IMR-90 (cell line): ENCODE measurements at places on chromosomes 1 and 21. TPM values are rescaled to one million over a fixed set of nuclear protein-coding genes. Genes with fewer than 3 reads are reported as not detected.

DNA sequence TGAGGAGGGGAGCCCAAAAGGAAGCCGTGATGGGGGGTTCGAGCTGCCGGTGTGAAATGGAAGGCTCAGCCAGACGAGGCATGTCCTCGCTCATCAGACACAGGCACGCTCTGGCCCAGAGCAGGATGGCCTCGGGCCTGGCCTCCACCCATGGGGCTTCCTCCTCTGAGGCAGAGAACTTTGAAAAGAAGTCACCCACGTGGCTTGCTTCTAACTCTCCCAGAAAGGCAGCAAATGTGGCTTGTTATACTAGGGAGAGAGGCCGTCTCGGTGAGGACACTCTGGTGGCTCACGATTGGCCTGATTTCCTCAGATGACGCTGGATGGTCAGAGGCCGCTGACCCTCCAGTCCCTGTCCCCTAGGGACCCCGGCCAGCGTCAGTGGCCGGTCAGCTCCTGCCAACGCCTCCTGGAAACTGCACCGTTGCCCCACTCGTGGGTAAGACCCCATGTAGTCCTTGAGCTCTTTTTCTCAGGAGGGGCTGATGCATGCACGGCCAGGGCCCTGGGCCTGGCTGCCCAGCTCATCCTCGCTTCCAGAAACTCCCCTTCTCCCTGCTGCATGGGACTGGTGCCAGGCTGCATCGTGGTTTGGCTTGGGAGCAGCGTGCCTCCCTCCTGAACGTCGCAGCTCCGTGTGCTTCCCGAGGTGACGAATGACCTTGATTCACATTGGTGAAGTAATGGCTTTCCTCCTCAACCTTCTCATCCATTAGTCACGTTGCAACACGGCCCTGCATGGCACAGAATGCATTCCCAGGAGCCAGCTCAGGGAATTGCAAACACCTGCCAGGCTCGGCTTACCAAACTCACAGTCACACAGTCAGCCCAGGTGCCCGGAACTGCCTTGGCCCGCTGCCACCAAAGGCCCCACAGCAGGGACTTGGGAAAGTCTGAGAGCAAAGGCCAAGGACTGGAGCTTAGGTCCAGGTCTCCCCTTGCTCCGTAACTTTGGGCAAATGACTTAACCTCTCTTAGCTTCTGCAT, 58.8 kb downstream of the TOMM20 start:
- DNase-seq = peak; percentile 98

DNA sequence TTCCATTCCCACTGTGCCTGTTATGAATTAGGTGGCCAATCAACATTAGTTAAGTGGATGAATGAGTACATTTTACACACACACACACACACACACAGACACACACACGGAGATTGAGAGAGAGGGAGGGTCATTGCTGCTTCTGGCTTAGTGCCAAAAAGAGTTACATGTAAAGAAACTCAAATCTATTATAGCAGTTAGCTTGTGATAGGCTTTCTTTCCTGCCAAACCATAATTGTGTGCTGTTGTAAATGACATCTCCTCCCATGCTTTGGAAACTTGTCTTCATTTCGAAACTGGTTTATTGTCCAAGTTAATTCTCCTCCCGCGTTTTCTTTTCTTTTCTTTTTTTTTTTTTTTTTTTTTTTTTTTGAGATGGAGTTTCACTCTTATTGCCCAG, 1.4 kb upstream of the MT1HL1 start:
- no peak for DNase-seq

- DNase-seq = no peak
Measured at GRCh38 chr1:150558303-150558704, 9.1 kb downstream of the ADAMTSL4 start.

LCE1F gene
- not detected in 2 replicates for total RNA-seq

- peak; percentile 73 for DNase-seq
Measured at GRCh38 chr1:197103300-197103699, 36.2 kb upstream of the F13B start.

- DNase-seq = peak; percentile 50
Measured at GRCh38 chr1:229452956-229453801, 19.3 kb upstream of the ACTA1 start.

GBP3 gene
- total RNA-seq = 42.5 and 50.0 TPM in 2 replicates

DNA sequence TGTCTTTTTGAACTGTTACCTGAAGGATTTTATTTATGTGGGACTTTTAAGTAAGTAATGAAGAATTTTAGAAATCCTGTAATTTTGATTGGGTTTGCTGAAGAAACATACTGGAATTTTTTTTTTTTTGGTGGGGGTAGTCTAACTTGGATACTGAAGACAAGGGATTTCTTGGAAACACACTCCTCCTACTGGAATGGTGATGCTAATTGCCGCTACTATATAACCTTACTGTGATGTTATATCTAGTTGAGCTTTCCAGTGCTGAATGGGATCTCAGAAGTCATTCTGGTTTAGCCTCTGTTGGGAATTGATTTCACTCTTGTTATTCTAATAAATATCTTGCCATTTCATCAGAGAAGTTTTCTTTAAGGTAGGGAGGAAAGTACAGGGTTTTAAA, 8.4 kb downstream of the PPP2R5A start:
- DNase-seq = peak; percentile 38

DNA sequence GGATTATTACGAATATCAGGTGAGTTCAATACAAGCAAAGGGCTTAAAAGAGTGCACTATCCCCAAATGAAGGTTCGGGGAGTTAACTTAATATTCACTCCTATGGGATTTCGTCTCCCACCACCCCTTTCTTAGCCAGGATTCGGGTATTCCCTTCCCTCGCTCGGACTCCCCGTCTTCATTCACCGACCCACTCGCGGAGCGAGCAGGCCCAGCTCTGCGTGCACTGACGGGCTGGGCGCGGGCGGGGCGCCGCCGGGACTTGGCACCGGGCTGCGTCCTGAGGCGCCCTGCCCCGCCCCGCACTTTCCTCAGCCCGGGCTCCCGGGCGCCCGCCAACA, 7.7 kb upstream of the MPZL1 start:
- DNase-seq = no peak

KCNE2 gene
- total RNA-seq = not detected in 2 replicates

MATN1 gene
- 0.56 TPM in 1 of 2 replicates, not detected in the other for total RNA-seq

- DNase-seq = peak; percentile 72
Measured at GRCh38 chr21:33047231-33047630, 21.5 kb downstream of the OLIG2 start.

HSD3B2 gene
- not detected in 2 replicates for total RNA-seq

RGS7 gene
- total RNA-seq = 0.72 and 0.83 TPM in 2 replicates

TTC22 gene
- total RNA-seq = not detected in 2 replicates

DNA sequence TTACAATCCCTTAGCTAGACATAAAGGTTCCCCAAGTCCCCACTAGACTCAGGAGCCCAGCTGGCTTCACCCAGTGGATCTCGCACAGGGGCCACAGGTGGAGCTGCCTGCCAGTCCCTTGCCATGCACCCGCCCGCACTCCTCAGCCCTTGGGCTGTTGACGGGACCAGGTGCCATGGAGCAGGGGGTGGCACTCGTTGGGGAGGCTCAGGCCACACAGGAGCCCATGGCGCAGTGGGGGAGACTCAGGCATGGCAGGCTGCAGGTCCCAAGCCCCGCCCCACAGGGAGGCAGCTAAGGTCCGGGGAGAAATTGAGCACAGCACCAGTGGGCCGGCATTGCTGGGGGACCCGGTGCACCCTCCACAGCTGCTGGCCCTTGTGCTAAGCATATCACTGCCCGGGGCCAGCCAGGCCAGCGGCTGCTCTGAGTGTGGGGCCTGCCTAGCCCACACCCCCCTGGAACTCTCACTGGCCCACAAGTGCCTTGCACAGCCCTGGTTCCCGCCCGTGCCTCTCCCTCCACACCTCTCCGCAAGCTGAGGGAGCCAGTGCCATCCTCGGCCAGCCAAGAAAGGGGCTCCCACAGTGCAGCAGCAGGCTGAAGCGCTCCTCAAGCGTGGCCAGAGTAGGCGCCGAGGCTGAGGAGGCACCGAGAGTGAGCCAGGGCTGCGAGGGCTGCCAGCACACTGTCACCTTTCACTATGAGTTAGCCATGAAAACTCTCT, 117.8 kb downstream of the LIPI start:
- no peak for DNase-seq

GRCh38 chr1:9815150-9815549, 8.6 kb downstream of the CLSTN1 start:
- no peak for DNase-seq

GRCh38 chr1:5730272-5731109, 261.7 kb downstream of the NPHP4 start:
- DNase-seq = no peak

DNA sequence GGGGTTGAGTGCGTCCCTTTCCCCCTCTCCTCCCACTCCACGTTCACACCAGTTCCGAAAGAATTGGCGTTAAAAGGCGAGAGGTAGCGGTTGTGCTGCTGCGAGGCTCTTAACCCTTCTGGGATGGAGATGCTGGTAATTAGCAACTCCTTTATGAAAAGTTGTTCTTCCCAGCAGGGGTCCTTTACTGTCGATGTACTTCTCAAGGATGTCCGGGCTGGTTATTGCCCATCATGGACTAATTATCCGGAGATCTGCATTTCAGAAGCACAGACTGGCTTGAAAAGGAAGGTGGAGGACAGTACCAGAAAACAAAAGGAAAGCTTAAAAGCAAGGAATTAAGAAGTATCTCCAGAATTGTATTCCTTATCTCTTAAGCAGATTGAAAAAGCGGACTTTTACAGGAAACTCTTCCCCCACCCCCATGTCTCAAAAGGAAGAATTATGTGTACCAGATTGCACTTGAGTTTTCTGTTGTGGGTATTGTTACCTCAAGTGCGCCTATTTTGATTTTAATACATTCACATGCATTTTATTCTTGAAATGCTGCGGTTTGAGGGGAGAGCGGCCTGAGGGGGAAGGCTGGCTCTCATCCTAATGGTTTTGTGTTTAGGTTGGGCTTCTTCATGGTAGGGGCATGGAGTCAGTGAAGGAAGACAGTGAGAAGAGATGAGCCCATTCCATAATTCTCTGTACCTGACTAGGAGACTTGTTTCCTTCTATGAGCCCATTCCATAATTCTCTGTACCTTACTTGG, 1.5 kb downstream of the AK4 start:
- DNase-seq = no peak

GRCh38 chr1:205792481-205792881, 17.2 kb upstream of the RAB29 start:
- DNase-seq = no peak

DNA sequence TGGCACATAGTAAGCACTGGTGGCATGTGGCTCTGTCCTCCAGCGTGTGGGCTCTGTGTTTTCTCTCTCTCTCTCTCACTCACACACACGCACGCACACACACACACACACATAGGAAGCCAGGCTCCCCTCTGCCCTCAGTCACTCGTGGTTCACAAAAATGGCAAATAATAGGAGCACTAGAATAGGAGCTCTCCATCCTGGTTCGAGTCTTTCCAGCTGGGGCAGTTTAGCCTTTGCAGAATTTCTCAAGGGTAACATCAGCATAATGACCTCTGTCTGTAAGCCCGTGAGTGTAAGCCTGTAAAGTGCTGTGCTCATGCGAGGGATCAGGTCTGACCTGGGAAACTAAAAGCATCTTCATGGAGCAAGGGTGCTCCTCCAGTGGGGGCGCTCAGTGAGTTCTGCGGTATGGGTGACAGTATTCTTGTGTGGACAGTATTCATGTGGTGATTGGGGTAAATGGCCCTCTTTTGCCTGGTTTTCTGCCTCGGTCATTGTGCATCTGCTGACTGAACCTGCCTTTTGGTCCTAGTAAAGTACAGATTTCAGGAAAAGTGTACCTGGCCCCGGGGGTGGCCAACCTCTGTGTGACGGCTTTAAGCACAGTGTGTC, 842 bp upstream of the ZC3H12A start:
- no peak for DNase-seq

DNA sequence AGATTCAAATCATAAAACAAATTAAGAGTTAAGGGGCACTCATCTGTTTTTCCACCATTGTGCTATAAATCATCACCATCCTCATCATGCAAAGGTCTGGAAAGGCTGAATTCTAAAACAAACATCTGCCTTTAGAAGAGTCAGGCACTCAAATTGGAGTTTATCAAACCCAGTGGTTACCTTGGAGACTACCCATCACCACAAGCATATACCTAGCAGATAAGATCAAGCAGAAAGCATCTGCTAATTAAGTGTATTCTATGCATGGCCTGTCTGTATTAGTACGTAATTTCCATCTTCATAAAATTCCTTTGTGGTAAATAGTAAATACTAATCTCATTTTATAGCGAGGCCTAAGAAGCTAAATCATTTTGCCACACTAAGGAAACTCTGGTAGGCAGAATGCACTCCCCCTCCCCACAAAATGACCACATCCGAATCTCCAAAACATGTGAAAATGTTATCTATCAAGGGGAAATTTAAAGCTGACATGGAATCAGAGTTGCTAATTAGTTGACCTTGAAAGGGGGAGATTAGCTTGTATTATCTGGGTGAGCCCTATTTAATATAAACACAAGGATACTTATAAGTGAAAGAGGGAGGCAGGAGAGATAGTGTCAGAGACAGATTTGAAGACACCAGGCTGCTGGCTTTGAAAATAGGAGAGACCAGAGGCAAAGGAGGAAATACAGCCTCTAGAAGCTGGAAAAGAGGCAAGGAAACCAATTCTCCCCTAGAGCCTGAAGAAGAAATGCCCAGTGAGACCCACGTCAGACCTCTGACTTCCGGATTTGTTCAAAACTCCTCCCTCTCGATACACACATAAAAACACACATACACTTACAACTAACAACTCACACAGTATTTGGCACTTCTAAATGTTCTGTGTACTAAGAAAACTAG, 23.2 kb downstream of the ARID4B start:
- DNase-seq = peak; percentile 31

- no peak for DNase-seq
Measured at GRCh38 chr1:52727114-52727586, 897 bp downstream of the ZYG11B start.

- DNase-seq = no peak
Measured at GRCh38 chr1:231032963-231033362, 7.1 kb downstream of the FAM89A start.

DNA sequence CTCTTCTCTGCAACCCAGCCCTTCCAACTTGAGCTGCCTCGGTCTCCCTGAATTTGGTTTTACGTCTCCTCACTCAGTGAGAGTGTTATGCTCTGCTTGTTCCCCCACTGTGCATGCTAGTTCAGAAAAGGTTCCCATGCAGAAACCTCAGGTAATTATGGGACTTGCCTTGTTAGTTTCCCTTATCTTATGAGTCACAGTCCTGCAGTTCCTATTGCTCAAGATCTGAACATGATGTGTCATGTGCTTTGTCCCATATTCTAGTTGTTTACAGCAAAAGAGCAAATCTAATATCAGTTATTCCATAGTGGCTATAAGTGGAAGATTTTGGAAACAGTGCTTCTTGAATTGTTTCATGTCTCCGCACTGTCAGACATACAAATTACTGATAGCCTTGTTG, 74.4 kb downstream of the DUSP10 start:
- peak; percentile 90 for DNase-seq

GRCh38 chr1:207579436-207579799, 65.5 kb upstream of the CR1L start:
- peak; percentile 60 for DNase-seq

ASTN1 gene
- under 0.01 TPM in 1 of 2 replicates, not detected in the other for total RNA-seq

- DNase-seq = no peak
Measured at GRCh38 chr1:53068314-53069099, 6.5 kb downstream of the PODN start.

DNA sequence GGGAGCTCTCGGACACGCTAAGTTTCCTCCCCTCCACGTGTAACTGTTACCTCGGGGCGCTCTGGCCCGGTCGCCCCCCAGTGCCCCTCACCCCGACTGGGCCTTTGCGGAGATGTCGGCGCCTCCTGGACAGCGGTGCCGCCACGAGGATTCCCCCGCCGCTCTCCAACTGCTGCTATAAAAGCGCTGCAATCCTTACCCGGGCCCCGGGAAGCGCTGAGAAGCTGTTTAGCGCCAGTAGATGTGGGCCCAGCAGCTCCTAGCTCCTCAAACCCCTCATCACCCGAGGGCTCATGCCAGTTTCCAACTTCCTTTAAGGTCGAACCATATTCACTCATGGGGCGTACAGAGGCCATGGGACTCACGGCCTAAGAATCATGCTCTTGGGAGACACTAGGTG, 361 bp upstream of the LMX1A start:
- no peak for DNase-seq

SEC16B gene
- 2.8 and 4.3 TPM in 2 replicates for total RNA-seq
